Fibroblast of skin of abdomen (primary cell): ENCODE measurements at places on chromosomes 5 and 9.

GRCh38 chr9:23779220-23779619 is 46.8 kb downstream of the ELAVL2 start:
- DNase-seq, result no peak

GRCh38 chr5:95780597-95780996 is 41.9 kb downstream of the GLRX start:
- DNase-seq, result no peak

- no peak for DNase-seq
Observed at GRCh38 chr9:131667576-131667975, 72.3 kb downstream of the RAPGEF1 start.

- DNase-seq, result no peak
Observed at GRCh38 chr9:136385015-136385414, 11.5 kb upstream of the CARD9 start.

- DNase-seq, result no peak
Observed at GRCh38 chr9:123796094-123796493, 133.8 kb downstream of the DENND1A start.

DNA sequence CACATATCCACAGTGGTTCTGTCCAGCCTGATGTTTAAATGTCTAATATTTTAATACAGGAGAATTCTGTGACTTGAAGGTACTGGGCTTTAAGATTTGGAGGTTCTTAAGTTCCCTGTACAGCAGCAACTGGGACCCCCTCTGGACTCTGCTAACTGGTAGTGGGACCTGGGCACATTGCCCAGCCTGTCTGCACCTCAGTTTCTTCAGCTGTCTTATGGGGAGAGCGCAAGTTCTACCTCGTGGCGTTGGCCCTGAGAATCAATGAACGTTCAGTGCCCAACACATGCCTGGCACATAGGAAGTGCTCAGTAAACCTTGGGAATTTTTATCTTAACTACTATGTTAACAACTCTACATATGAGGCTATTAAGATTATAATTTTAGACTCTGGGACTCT is 1.4 kb downstream of the SLC2A6 start:
- DNase-seq, result no peak

GRCh38 chr5:33438996-33439395 is 1.8 kb upstream of the TARS1 start:
- DNase-seq, result no peak

DNA sequence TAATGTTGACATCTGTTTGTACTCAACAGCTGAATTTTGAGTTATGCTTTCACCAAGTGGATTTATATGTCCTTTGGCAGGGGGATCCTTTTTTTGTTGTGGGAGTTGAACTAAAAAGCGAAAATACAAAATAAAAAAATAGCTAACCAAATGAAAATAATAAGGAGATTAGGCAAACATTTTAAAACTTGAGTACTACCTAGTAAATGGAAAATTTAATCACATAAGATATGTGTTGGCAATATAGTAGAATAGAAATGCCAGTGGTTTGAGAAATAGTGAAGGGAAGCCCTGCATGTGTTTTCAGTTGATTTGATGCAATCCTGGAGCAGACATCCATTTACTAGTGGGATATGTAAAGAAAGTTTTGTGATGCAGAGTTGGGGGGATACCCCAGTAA is 98.0 kb downstream of the RASGRF2 start:
- no peak for DNase-seq

- no peak for DNase-seq
Observed at GRCh38 chr9:6068983-6069382, 53.6 kb upstream of the RANBP6 start.

DNA sequence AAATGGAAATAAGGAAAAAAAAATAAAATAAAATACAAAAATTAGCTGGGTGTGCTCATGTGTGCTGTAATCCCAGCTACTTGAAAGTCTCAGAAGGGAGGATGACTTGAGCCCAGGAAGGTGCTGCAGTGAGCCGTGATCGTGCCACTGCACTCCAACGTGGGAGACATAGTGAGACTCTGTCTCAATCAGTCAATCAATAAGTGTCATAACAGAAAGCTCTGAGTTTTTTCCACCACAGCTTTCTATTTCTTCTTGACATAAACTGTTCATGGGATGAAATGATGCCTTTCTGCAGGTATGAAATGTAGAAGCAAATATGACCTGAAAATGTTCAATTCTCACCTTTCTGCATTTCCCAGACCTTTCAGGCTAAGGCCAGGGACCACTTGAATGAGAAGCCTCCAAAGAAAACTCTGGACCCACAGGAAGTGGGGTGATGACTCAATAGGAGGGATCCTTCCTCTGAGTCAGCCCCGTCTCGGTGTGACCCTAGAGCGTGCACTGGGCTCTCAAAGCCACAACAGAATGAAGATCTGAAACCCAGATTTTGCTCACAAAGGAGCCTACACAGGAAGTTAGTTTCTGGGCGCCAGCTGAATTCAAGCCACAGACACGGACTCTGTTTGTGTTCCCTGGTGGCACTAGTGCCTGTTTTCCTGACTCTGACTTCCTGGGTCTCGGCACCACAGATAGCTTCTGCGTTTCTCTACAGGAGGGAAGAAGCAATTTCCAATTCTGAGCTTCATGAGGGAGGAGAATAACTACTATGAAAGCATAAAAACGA is 62.0 kb downstream of the ANKH start:
- peak; percentile 84 for DNase-seq

DNA sequence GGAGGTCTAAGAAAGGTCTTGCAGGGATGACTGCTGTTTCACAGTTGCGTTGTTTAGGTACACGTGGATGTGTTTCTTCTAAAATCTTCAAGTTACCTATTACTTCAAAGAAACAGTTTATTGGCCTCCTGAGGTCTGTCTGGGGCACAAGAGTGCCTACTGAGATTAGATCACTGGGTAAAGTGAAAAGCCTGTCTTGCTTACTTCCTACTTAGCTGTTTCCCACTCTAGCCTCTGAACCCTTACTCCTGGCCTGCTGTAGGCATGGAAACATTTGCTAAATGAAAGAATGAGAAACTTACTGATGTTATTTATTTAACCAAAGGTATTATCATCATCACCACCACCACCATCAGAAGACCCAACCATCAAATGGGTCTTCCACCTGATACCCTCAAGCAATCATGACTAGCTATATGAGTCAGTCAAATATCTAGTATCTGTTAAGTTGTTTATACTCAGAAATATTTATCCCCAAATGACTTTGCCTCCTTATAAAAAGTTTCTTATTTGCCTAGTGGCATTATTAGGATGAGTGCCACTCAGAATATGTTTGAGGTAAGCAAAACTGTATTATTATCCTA is 92.5 kb downstream of the ELAVL2 start:
- DNase-seq, result no peak

GRCh38 chr5:1553539-1554409 is 30.0 kb upstream of the LPCAT1 start:
- DNase-seq, result no peak

DNA sequence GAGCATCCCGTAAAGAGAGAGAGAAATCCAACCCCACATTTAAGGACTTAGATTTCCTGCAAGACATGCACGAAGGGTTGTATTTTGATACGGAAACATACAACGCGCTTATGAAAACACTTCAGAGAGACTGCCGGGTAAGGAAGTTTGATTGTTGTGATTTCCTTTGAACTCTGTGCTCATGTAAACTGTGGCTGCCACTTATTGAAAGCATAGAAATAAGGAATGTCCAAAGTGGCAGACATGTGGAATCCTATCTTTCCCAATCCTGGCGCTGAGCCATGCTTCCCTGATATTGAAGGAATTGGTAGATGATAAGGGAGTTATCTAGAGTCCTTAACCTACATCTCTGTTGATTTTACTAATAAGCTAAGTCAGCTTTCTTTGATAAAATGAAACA is 119.4 kb downstream of the PRKACG start:
- no peak for DNase-seq

DNA sequence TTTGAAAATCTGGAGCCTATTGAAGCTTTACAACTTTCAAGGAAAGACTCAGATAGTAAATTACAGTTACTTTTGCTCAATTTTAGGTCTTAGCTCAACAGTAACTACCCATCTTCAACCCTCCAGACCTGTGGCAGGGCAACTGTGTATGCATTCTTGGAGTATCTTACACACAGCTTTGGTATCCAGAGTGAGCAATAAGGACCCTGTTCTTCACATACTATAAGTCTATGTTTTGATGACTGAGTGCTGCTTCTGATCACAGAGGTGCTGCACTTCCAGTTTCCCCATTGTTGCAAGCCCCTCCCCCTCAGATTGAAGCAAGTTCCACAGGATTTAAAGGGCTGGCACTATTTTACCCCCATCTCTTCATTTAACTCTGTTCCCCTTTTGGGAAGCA is 737.4 kb upstream of the GRAMD2B start:
- peak; percentile 43 for DNase-seq

DNA sequence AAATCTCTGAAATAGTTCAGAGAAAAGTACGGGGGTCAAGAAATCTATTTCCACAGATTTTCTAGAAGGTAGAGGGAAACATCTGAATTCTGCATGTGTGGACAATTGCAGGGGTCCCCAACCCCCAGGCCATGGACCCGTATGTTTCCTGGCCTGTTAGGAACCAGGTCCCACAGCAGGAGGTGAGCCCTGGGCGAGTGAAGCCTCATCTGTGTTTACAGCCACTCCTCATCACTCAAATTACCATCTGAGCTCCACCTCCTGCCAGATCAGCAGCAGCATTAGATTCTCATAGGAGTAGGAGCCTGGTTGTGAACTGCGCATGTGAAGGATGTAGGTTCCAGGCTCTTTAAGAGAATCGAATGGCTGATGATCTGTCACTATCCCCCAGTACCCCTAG is 200.5 kb upstream of the EDIL3 start:
- no peak for DNase-seq

GRCh38 chr5:172185096-172185461 is 2.9 kb downstream of the STK10 start:
- DNase-seq, result no peak

- DNase-seq, result no peak
Observed at GRCh38 chr9:90441814-90442213, 200.8 kb downstream of the DIRAS2 start.

DNA sequence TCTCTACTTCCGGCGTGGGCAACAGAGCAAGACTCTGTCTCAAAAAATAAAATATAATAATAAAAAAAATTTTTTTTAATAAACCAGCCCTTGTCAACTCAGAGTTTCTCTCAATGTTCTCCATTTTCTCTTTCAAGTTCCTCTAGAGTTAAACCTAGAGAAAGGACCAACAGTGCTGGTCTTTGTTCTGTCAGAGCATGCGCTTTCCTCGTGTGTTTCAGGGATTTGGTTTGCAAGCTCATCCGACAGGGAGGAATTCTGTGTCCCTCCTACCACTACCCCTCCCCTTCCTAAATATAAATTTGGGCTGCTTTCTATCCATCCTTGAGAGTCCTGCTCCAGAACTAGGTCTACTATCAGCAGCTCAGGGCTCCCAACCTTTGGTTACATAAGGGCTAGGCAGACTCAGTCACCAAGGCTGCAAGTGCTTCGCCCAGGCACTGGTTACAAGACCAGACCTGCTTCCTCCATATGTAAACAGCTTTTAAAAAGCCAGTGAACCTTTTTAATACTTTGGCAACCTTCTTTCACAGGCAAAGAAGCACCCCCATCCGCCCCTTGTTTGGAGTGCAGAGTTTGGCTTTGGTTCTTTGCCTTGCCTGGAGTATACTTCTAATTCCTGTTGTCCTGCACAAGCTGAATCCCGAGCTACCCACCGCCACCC is 13.5 kb downstream of the SETX start:
- DNase-seq, result no peak

DNA sequence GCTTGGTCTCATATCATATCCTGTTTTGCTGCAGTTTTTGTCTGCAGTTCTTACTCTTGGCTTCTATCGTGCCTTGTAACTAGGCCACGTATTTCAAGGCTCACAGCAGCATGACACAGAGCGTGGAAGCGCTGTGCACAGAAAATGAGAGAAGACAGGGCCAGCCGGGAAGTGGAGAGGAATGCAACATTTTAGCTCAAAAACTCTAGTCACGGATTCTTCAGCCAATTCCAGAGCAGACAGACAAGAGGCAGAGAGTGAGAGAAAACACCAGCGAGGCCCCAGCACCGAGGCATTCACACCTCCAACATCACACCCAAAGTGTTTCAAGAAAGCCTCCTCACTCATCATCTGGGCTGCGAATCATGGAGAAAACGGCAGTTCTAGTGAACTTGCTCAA is 160.8 kb downstream of the DNAH5 start:
- no peak for DNase-seq

DNA sequence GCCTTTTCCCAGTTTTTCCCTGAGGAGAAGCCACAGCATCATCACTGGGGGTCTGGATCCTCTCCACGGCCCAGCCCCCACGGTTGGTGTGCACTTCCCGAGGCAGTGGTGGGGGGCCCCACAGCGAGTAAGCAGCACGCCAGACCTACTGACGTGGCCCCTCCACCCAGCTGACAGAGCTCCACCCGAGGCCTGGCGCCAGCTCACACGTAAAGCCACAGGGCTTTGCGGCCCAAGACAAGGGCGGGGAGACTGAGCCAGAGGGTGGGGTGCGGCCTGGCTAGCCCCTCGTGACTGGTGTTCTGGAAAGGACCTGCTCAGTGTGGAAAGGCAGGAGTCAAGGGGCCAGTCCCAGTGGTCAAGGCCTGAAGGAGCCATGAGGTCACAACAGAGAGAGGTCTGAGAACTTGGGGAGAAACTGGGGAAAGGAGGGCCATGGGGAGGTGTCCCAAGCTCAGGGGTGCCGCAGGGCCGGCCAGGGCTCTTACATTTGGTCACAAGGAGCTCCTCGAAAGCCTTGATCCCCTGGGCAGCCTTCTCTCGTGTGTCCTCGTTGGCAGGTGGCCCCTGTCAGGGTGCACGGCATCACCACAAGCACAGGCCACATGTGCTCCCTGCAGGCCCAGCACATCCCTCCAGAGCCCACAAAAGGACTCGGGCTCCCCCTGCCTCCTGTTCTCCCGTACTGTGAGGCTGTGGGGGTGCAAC is 5.5 kb downstream of the SNAPC4 start:
- DNase-seq, result no peak

DNA sequence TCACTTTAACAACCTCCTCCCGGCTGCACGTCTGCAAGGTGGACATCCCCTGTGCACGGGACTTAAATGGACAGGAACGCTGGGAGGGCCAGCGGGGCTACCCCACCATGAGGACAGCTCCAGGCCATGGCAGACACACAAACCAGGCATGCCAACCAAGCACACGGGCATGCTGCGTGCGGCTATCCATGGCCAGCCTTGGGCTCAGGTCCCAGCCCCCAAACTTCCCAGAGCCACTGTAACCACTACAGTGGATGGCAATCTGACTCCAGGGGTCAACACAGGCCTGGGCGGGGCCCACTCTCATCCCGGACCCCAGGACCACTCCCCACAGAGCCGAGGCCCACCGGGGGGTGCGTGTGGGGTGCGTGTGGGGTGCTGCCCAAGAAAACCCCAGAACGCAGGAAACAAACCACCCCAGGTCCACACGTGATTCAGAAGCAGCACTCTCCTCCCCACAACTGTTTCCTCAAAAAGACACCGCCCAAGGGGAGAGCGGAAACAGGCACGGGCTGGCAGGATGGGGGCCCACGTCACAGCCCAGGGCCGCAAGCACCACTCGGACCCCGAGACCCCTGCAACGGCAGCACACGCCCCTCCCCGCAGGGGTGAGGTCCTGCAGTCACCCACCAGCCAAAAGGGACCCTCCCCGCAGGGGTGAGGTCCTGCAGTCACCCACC is 7.4 kb downstream of the SLC12A7 start:
- DNase-seq, result no peak
